Colonic mucosa (tissue), 4 donors: ENCODE measurements at places on chromosomes 7 and 10.
A peak's percentile ranks its signal among the peaks of the same experiment; 100 is the strongest.

DNA sequence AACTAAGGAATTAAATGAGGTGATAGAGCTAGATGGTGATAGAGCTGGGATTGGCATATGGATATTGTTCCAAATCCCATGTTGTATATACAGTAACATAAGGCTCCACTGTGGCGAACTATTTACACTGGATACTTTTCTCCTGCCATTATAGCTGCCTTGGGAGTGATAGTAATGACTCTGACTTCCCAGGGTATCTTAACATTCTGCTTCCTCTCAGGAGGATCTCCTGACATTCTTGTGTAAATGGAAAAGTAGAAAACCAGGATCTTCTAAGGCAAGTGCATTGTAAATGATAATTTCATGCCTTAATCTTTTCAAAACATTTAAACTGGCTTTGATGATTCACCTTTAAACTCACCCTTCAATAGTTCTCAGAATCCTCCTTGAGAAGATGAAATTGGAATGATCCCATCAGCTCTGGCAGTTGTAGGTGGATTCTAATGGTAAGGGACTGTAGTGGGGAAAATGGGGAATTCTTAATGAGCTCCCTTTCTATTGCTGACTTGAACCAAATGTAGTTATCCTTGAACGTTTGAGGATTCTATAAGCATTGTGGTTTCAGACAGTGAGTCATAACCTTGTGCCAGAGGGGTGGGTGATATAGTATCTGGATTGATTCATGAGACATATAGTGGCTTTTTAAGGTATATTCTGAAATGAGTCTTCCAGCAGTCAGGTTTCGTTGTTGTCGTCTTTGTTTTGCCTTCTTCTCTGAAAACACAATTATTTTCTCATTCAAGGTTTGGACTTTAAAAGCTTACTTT is 450.0 kb downstream of the SUGCT start:
- no peak for DNase-seq

- DNase-seq, result no peak
Measured at GRCh38 chr7:83863906-83864305, 215.0 kb upstream of the SEMA3E start.

DNA sequence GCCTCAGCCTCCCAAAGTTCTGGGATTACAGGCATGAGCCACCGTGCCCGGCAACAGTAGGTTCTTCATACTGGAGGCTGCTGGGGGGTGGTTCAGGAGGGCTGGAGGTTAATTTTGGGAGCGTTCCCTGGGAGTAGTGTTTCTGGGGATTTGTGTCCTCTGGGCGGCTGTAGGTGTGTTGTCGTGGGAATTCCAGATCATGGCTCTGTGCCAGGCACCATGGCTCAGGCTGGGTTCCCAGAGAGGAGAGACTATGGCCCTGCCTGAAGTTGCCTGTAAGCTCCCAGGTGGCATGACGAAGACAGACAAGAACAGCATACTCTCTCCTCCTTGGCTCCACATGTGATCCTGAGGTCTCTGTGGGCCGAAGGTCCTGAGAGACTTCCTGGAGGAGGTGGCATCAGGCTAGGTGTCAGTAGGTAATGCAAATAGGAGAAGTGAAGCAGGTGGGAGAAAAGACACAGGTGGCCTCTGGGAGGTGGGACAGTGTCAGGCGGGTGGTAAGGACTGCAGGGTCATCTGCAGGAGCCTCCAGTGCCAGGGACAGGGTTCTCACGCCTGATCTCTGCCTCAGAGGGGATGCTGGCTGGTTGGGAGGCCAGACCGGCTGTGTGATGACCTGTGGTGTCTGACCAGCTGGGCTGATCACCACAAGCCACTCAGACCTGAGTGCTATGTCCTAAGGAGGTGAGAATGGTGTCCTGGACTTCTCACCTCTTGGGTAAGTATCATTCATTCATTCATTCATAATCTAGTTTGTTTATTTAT is 18.7 kb downstream of the CLIP2 start:
- no peak for DNase-seq

DNA sequence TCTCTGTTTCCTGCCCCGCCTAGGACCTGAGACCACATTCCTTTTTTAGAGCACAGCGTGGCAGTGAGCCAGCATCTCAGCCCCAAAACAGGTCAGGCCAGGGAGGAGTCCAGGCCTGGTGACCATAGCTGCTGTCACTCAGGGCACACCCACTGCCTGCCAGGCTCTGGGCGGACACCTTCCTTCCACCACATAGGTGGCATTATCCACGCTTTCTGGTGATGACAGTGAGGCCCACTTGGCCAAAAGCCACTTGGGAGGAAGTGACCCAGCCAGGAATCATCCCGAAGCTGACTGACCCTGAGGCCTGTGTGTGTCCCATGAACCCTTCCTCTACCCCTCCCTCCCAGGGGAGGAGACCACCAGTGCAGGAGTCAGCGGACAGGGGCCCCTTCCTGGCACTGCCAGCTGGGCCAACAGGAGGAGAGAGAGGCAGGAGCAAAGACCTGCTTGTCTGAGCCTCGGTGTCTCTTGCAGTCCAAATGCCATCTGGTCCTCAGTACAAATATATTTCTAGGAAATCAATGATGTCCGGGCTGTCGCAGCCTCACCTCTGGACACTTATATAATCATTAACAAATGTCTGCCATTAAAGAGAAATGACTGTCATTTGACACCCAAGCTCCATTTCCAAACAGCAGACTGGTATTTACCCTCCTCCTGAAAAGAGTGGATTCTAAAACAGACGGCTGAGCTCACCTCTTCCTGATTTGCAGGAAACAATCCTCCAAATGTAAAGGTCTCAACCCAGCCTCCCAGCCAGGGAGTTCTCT is 63.0 kb downstream of the ABRAXAS2 start:
- peak; percentile 74 for DNase-seq

DNA sequence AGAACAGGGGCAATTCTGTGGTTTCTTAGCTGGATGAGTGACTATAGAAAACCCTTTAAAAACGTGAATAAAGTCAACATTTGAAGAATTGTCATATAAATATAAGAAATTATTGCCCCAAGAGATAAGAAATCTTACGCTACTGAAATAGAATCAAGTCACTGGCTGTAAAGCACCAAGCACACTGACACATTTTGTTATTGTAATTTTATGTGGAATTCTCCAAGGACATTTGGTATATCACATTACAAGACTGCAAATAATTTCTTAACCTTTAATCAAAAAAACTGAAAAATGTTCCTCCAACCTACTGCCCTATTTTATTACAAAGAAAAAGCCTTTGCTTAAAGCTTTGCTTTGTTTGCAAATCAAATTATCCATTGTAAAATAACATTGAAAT is 383.3 kb downstream of the IPMK start:
- no peak for DNase-seq

DNA sequence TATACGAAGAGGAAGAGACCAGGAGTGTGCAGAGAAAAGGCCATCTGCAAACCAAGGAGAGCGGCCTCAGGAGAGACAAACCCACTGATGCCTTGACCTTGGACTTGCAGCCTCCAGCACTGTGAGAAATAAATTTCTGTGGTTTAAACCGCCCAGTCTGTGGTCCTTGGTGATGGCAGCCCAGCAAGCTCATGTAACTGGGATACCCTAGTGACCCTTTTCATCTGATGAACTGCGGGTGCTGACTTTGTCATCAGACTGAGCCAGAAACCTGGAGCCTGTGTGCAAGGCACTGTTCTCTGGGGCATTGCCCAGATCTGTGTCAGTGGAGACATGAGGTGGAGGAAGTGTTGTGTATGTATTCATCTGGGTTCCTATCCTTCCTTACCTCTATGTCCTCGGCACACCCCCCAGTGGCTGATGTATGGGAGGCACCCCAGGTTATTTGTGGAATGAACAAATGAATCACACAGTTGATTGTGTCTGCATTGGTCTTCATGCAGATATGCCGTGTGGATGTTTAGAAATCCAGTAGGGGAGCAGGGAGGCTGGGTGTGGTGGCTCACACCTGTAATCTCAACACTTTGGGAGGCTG is 64.5 kb upstream of the BTBD16 start:
- no peak for DNase-seq

- DNase-seq, result no peak
Measured at GRCh38 chr10:110365356-110366143, 60.8 kb upstream of the SMNDC1 start.

DNA sequence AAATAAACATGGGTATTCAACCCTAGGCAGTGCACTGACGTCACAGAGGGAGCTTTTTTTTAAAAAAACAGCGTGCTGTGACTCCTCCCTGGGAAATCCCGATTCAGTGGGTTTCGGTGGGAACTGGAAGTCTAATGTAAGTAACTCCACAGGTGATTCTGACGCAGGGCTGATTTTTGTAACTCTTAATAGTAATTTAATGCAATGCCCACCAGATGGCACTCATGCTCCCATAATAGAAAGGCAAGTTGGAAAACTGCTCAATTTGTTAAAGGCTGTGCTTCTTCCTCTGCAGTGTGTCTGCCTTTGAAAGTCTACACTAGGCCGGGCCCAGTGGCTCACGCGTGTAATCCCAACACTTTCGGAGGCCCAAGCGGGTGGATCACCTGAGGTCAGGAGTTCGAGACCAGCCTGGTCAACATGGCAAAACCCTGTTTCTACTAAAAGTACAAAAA is 10.9 kb upstream of the RSU1 start:
- DNase-seq, result peak; percentile 72

- no peak for DNase-seq
Measured at GRCh38 chr10:21744223-21744622, 210.2 kb downstream of the MLLT10 start.

DNA sequence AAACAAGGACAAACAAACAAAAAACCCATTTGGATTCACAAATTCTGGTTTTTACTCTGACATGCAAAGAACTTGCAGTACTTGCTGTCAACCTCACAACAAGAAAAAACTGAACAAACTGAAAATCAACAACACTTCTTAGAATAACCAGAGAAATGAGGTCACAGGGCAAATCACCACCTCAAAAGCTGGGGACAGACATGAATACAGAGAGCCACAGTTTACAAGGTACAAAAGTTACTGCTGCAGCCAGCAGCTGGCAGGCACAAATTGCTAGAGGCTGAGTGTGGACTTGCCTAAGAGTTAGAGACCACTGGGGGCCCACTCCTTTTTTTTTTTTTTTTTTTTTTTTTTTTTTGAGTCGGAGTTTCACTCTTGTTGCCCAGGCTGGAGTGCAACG is 15.0 kb upstream of the RNF32 start:
- DNase-seq, result no peak

- DNase-seq, result no peak
Measured at GRCh38 chr10:76779796-76780301, 857.8 kb downstream of the KCNMA1 start.

DNA sequence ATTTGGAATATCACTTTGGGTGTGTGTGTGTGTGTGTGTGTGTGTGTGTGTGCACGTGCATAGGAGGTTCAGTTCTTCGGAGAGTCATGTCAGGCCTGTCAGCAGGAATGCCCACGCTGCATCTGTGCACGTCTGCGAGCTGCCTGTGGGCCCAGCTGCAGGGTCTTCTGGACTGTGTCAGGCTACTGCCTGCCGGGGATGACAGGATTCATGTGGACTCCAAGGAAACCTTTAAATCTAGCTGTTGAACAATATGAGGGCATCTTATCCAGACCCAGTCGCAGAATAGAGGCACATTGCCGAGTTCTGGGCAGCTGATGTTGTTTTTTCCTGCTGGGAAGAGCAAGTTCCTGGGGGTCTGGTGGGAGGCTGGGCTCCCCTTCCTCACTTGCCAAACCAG is 19.0 kb downstream of the AQP1 start:
- DNase-seq, result no peak

GRCh38 chr10:51950371-51950995 is 251.1 kb upstream of the CSTF2T start:
- DNase-seq, result no peak

DNA sequence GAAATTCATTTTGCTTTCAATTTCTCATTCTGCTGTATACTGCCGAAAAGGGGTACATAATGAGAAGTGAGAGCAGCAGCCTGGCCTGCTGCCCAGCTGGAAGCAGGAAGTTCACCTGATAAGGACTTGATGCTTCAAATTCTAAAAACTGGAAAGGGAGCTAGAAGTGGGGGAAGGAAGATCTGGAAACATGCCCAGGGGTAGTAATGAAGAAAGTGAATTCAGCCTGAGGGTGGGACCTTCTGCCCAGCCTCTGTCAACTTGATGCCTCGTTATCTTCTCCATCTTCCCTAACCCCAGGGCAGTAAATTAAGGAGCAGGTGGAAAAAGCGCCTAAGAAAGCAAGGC is 69.4 kb downstream of the ARMH3 start:
- DNase-seq, result no peak

- DNase-seq, result peak; percentile 27
Measured at GRCh38 chr10:58701405-58702135, 188.9 kb downstream of the BICC1 start.

DNA sequence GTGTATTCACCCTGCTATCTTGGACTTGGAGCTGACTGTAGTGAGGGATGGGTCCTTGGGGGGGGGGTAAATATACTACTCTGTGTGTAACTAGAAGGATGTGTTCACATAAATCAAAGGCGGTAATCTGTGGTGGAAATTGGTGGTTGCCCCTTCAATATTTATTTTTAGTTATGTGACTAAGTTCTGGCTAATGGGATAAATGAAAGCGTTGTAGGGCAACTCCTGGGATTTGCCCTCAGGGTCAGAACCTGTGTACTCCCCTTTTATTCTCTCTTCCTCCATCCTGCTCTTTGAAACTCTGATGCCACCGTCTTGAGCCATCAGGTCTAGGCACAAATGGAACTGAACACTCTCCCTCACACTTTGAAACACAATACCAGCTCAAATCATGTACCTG is 24.3 kb upstream of the ST7 start:
- no peak for DNase-seq

- DNase-seq, result no peak
Measured at GRCh38 chr7:90599038-90599437, 2.9 kb downstream of the CDK14 start.

GRCh38 chr10:52566471-52567246 is 205.9 kb downstream of the MBL2 start:
- no peak for DNase-seq

GRCh38 chr10:76640806-76641205 is 996.8 kb downstream of the KCNMA1 start:
- DNase-seq, result no peak

GRCh38 chr7:27141137-27141922 is 2.2 kb downstream of the HOXA5 start:
- peak; percentile 27 for DNase-seq

DNA sequence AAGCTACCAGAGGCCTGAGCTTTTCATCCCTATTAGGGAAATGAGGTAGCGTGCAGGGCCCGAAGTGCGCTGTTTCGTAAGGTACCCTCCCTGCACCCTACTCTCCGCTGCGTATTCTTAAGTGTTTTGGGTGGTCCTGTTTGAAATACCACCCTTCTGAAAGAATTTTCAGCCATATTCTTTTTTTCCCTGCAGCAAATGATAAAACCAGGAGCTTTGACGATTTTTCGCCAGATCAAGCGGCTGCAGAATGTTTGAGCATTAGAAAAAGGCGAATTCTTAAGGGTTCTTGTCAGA is 1.2 kb downstream of the RSBN1L start:
- DNase-seq, result no peak

DNA sequence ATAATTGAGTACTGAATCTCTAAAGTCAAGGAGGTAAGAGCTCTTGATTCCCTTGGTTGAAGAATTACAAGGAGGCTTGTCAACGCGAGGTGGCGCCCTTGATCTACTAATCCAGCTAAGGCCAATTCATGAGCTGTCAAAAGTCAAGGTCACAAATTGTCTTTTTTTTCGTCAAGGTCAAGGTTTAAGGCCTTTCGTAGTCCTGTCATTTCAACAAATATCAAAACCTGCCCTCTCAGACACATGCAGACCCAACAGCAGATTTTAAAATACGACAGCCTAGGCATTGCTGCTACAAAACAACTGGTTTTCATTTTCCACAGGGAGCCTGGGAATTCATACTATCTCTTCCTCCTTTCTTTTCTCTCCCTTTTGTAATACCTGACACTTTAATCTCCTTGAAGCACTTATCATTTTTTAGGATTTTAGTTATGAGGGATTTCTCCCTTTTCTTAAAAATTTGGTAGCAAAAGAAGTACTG is 3.6 kb downstream of the HOXA13 start:
- peak; percentile 97 for DNase-seq

GRCh38 chr7:77246026-77246640 is 46.5 kb upstream of the FGL2 start:
- DNase-seq, result no peak
